Stromal cell of bone marrow (primary cell): ENCODE measurements at places on chromosomes 5 and 9.

DNA sequence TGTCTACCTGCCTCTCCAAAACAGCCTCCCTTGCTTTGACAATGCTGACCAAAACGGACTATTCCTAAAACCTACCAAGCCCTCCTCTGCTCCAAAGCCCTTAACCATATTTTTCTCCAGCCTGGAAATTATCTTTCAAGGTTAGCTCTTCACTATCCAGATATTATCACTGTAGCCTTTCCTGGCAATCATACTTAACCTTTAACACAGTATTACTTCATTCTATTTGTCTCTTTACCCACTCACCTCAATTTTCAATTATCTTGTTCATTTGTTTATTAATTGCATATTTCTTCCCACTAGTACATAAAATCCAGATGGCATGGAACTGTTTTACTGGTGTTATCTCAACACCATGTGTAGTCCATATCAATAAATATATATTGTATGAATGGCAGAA, 7.5 kb downstream of the SLCO4C1 start:
- no peak for DNase-seq

- no peak for DNase-seq
Observed at GRCh38 chr5:36691226-36691625, 84.8 kb downstream of the SLC1A3 start.

GRCh38 chr5:141742866-141743851, 61.1 kb upstream of the ARAP3 start:
- peak; percentile 5 for DNase-seq

GRCh38 chr5:139551191-139551889, 9.8 kb upstream of the UBE2D2 start:
- DNase-seq: no peak

- DNase-seq: no peak
Observed at GRCh38 chr5:62124266-62124665, 181.7 kb upstream of the KIF2A start.

- DNase-seq: no peak
Observed at GRCh38 chr5:157602505-157602904, 26.9 kb upstream of the ADAM19 start.

- DNase-seq: no peak
Observed at GRCh38 chr9:20990867-20991266, 40.6 kb downstream of the HACD4 start.

- no peak for DNase-seq
Observed at GRCh38 chr9:70510157-70510770, 95.8 kb upstream of the KLF9 start.

DNA sequence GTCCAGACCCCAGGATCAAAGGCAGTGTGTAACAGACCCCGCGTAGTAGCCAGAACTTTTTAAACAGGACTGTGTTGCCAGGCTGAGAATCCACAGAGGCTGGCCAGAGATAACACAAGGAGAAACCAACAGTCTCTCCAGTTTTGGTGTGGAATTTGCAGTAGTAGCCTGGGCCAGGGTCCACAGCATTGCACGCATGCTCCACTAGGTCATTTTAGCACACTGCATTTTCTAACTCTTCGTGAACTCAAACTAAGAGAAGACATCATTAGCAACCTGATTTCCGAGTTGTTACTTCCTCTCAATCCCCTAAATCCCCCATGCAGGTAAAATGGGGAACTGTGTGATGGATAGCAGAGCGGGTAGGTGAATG, 119.6 kb downstream of the BOD1 start:
- DNase-seq: no peak

GRCh38 chr9:112540800-112541199, 54.2 kb downstream of the KIAA1958 start:
- DNase-seq: no peak

GRCh38 chr5:89759802-89760201, 649.8 kb downstream of the CETN3 start:
- no peak for DNase-seq

DNA sequence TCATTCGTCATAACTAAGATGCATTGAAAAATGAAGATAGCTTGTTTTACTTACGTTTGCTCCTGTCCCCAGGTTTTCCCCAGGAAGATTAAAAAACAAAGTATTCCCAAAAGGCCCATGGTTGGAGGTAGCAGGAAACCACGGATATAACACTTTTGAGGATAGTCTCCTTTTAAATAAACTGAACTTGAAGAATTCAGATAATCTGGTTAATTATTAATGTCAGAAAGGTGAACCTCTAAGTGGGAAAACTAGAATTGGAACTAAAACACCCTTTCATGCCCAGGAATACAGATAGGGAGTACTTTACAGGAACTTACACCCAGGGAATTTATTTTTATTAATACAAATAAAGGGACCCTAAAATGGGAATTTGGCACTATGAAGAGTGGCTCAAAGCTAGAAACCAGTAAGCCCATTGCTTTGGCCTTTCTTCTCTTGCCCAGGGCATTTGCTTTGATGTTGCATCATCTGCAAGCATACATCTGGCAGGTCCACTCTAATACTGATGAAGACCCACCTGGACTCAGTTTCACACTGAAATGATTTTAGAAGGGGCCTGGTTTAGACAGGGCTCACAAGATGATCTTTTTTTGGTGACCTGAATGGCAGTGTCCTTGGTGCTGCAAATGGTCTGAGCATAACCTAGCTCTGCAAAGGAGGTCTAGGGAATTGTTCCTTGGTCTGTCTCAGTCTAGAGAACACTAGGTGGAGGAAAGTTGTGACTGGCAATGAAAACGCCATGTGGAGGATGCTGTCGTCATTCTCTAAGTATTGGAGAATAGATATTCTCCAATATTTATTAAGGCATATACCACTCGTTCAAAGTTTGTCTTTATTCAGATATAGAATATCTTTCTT, at the start of gene C5:
C5 (minus strand) TSS at position 148 of the 861 bp plus-strand sequence; CDS start at position 119, 29 bp downstream.
- no peak for DNase-seq

GRCh38 chr9:18976709-18977531, 56.1 kb downstream of the SAXO1 start:
- peak; percentile 78 for DNase-seq

DNA sequence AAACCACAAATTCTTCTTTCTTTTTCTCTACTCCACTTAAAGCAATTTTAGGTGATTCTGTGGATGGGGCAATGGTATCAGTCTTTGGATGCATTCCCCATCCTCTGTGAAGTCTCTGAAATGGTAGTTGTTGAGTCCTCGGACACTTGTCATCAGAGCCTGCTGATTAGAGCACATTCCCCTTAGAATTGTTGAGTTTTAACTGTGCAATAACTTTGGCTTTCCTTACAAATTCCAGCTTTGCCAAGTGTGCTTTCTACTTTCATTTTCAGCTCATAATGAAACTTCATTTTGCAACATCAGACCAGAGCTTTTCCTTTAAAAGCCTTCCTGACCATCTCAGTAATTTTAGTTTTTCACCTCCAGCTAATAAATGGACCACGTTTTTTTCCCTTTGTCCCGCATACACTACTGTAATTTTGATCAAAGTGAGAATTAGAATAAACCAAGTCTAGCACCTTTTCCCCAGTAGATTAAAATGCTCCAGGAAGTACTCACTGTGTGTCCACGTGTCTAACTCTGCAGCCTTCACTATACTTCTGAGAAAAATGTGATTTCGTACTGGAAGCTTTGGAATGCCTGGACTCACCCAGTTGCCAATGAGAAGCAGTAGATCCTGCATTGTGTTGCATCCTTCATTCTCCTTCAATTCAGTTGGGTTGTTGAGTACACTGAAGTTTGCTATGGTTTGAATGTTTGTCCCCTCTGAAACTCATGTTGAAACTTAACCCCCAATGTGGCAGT, 135.6 kb downstream of the NTRK2 start:
- DNase-seq: no peak

- DNase-seq: no peak
Observed at GRCh38 chr5:136063778-136064465, 35.1 kb downstream of the TGFBI start.

DNA sequence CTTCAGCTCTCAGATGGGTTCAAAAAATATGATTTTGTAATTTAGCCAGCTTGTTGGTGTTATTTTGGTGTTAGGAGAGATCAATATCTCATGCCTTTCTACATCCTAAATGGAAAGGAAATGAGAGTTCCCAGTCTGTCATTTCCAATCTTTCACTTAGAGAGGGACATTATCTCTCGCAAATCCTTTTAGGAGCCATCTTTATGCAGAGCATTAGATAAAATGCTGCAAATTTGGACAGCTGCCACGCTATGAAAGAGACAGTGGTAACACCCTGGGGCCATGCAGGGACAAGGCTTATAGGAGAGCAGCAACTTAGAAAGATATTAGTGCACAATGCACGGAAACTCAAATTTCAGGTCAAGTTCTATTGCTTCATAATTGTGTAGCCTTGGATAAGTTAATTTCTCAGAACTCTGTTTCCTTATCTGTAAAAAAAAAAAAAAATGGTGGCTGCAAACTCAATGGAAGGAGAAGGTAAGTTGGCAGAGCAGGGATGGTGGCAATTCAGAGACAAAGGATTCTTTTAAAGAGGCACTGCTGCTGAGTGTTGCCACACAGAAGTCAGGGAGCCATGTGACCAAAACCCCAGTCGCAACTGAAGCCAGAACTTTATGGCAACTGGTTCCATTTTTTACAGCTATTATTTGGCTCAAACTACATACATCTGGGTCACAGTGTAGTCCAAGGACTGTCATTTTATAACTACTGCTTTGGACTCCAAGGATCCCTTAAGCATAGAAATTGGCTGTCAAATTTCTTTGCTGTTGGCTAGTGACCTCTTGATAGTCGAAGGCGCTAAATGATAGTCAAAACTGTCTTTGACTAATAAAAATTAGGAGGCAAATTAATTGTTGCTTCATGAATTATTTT, 210.2 kb downstream of the FRMD3 start:
- DNase-seq: no peak

DNA sequence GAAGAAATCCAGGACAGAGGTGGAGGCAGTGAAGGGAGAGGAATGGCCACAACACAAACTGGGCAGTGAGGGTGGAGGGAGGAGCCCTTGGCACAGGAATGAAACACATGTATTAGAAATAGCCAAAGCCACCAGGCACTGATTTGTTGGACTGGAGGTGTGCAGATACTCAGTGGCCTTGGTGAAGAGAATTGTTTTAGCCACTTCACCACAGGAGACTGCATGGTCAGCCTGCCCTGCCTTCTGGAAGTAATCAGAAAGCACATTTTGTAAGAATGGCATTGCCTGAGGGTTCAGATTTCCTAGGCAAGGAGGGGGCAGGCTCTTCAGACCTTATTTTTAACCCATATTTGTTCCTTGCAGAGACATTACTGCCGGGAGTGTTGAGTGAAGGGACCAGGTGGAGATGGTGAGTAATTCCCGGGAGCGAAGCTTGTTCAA, 2.2 kb downstream of the SGCD start:
- DNase-seq: no peak

- DNase-seq: no peak
Observed at GRCh38 chr9:93909242-93909616, 45.9 kb downstream of the BARX1 start.

DNA sequence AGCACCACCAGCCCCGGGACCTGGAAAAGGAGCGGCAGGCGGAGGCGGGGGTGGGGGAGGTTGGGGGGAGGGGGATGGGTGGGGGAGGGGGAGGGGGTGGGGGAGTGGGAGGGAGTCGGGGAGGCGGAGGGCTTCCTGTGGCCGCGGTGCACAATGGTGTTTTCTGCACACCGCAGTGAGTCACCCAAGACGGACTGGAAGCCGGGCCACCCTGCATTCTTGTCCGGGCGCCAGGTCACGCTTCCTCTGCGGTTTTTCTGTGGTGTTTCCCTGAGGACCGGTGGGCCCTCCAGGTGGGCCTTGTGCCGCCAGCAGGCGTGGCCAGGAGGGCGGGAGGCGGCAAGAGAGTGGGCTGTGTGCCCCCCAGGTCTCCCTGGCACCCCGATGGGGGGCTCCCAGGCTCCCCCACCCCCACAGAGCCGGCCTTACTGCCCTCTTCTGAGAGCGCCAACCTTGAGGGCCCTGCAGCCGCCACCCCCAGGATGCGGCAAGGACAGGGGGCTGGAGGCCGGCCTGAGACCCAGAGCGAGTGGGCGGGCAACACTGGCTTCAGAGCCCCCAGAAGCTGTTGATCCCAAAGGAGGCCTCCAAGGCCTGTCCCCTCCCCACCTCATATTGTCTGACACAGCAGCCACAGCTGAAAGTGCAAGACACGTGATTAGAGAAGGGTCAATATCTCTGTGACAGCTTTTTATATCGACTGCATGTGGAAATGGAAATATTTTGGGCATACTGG, 11.1 kb downstream of the EXD3 start:
- DNase-seq: peak; percentile 39

DNA sequence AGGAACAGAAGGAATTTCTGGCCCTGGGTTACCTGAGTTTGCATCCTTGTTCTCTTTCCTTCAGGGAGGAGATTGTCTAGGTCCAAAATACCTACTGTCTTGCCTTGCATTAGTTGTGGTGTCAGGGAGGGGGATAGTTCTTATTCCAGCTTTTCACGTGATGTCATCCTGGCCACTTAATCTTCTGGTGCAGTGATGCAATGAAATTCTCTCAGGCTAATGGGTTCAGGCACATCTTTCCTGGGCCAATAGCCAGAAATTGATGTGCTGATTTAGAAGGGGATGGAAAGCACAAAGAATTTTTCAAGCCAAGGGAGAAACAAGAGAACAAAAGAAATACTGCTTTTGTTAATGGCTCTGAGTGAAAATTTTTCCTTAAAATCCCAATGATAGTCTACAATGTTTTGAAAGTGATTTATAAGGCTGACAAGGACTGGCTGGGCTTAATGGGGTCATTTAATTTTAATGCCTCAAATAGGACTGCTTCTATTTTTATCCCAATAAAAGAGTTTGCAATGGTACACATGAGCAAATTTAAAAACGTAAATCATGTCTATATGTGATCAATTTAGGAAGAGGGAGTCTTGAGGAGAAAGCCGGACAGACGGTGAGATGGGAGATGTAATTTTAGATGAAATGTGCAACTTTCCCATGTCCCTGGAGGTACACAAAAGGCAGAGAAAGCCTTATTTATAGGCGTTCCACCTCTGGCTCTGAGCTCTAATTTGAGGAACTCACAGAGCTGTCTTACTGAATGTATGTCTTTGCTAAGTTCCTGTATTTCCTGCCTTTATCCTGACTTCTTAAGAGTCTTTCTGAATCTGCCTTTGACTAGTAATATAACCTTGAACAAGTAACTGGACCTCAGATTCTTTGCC, 89.3 kb upstream of the SV2C start:
- no peak for DNase-seq

DNA sequence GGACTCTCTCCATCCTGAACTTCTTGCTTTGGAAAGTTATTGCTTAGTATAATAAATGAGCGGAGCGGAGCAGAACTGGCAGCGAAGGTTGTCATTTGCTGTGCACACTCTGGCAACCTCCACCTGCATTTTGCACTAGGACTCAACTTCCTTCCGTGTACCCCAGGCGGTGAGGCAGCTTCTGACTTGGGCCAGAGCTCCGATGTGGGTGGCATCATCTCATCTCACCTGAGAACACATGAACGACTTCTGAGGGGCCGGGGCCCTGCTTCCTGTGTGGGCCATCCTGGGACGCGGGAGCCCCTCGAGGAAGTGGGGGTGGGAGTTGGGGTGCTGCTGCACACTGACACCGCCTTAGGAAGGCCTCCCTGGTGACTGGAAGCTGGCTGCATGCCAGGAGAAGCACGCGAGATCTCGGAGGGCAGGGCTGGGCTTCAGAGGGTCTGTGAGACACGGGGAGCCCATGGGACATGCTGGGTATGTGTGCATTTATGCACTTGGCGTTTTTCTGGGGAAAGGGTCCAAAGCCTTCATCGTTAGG, 56.5 kb upstream of the COL5A1 start:
- DNase-seq: no peak

- DNase-seq: no peak
Observed at GRCh38 chr9:90783964-90784363, 17.7 kb upstream of the SYK start.
